Neural crest cell (in vitro differentiated cells): ENCODE measurements at places on chromosomes 7 and 10. TPM values are rescaled to one million over a fixed set of nuclear protein-coding genes. Genes with fewer than 3 reads are reported as not detected.

MMD2 gene
- 0.25 TPM in 1 of 2 replicates, not detected in the other for total RNA-seq

SEMA3E gene
- 0.09 and 0.41 TPM in 2 replicates for total RNA-seq

GIMAP1 gene
- total RNA-seq: not detected in 2 replicates

CPA2 gene
- 0.55 and 1.2 TPM in 2 replicates for total RNA-seq

CD36 gene
- 0.23 and 0.40 TPM in 2 replicates for total RNA-seq

PDE1C gene
- total RNA-seq: 0.26 and 1.1 TPM in 2 replicates

ZNF680 gene
- 18.0 and 19.9 TPM in 2 replicates for total RNA-seq

HOXA3 gene
- total RNA-seq: 10.6 and 11.3 TPM in 2 replicates

TMEM273 gene
- total RNA-seq: 0.37 TPM in 1 of 2 replicates, not detected in the other

GNGT1 gene
- total RNA-seq: 0.65 and 1.0 TPM in 2 replicates

ADAM8 gene
- total RNA-seq: 3.6 and 4.5 TPM in 2 replicates

STK32C gene
- 19.6 and 21.9 TPM in 2 replicates for total RNA-seq

SEMA3A gene
- total RNA-seq: 21.7 and 24.7 TPM in 2 replicates

BTBD16 gene
- not detected in 2 replicates for total RNA-seq

IKZF5 gene
- 12.1 and 14.1 TPM in 2 replicates for total RNA-seq

PLXNA4 gene
- 21.7 and 22.9 TPM in 2 replicates for total RNA-seq

SIRT1 gene
- 30.9 and 33.0 TPM in 2 replicates for total RNA-seq

ZDHHC16 gene
- 58.1 and 58.2 TPM in 2 replicates for total RNA-seq

SFMBT2 gene
- 7.0 and 8.8 TPM in 2 replicates for total RNA-seq

NEUROG3 gene
- 0.43 and 0.91 TPM in 2 replicates for total RNA-seq

GPR146 gene
- 0.41 TPM in 1 of 2 replicates, not detected in the other for total RNA-seq

ANKMY2 gene
- total RNA-seq: 24.7 and 25.0 TPM in 2 replicates

HMX2 gene
- total RNA-seq: not detected in 2 replicates
